ENCODE measurements at places on chromosomes 16 and 17. TPM values are rescaled to one million over a fixed set of nuclear protein-coding genes. Genes with fewer than 3 reads are reported as not detected.

The TBX4 gene
- 0.10 TPM for polyA plus RNA-seq

The EDC4 gene
- 59.7 TPM for polyA plus RNA-seq

The BCAR1 gene
- polyA plus RNA-seq, result 58.6 TPM

The HP gene
- polyA plus RNA-seq, result 0.73 TPM

The ITGAD gene
- 0.03 TPM for polyA plus RNA-seq

The TSPAN10 gene
- polyA plus RNA-seq, result 1.2 TPM

The CCDC137 gene
- 19.5 TPM for polyA plus RNA-seq

The UTS2R gene
- 0.04 TPM for polyA plus RNA-seq

The CISD3 gene
- 47.7 TPM for polyA plus RNA-seq

The KRTAP3-1 gene
- not detected for polyA plus RNA-seq

The ADAT1 gene
- polyA plus RNA-seq, result 31.7 TPM

The PLA2G15 gene
- polyA plus RNA-seq, result 18.7 TPM

The SPEM1 gene
- not detected for polyA plus RNA-seq

GRCh38 chr17:73069841-73070240 is 22.6 kb downstream of the SLC39A11 start:
- no peak for DNase-seq

DNA sequence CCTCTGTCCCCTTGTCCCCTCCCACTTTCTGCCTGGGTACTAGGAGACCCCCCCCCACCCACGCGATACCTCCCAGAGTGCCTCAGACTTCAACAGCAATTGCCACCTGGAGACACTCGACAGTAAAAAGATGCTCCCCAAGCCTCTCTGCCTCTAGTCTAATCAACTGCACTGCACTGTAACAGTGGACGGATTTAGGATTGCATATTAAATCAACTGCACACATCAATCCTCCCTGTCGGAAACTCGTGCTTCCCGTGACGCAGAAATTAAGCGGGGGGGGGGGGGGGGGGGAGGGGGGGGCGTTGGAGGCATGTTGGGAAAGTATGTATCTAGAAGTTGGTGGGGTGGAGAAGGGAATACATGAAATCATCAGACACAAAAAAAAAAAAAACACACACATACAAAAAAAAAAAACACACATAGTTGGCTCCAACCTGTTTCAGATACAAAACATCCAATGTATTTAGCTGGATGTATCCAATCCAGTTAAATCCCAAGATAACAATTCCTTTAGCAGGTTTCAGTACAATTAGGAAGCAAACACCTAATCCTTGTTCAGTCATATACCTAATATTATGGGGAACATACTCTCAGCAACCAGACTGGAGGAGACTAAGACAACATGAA is 29.7 kb downstream of the FAM222B start:
- no peak for DNase-seq

- no peak for DNase-seq
Observed at GRCh38 chr16:60137891-60138290, 1403.8 kb upstream of the GOT2 start.

GRCh38 chr17:35804658-35805192 is 4.6 kb upstream of the TAF15 start:
- DNase-seq, result peak; percentile 84

DNA sequence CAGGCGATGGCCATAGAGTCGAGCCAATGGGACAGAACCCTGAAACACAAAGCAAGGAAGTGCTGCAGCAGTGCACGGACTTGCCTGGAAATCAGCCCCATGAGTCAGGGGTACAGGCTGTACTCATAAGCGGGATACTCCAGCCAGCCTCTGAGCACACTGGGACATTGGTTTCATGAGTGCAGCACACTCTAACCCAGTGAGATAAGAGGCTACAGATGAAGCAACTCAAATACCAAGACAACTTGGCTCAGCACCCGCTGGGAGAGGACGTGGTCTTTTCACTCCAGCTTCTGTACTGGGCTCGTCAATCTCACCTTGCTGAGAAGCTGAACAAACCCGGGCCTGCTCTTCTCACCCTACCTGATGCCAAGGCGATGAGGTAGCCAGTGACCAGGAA is 98.2 kb downstream of the AXIN2 start:
- no peak for DNase-seq

GRCh38 chr17:33475594-33475993 is 182.5 kb upstream of the ASIC2 start:
- no peak for DNase-seq

DNA sequence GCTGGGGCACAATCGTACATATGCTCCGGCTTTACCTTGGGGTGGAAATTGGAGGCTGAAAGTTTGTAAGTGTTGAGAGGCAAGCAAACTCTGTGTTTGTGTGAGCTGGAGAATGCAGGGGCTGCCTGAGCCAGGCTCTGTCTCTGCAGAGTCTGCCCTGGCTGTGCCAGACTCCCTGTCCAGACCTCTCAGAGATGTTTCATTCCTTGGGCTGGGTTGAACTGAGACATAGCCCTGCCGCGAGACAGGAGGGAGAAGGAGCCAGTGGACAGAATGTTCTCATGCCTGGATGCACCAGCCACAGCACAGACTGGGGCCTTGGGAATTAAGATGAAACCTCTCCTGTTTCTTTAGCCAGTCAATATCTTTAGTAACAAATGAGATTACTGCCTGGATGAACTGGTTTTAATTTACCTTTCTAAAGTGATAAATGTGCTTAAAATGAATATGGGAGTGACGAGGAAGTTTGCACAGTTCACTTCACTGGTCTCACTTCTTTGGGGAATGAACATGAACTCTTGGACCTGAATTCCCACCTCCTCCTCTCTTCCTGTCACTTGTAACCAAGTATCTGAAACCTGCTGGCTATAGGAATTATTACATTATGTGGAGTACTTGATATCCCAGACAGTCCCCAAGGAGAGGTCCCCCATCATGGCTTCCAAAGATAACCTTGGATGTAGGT is 40.1 kb downstream of the YPEL2 start:
- DNase-seq, result no peak

DNA sequence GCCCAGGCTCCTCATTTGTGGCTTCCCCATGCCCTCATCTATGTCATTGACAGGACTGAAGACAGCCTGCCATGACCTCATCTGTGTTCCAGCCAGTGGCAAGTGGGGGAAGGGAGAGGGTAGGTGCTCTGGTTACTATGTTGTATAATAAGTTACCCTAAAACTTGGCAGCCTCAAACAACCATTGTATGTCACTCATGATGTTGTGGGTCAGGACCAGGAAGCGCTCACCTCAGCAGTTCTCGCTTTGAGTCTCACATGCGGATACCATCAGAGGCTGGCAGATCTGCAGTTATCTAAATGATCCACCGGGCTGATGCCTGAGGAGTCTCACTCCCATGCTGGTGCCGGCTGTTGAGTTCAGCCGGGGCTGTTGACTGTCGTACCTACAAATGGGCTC is 89.0 kb upstream of the TMEM97 start:
- no peak for DNase-seq

DNA sequence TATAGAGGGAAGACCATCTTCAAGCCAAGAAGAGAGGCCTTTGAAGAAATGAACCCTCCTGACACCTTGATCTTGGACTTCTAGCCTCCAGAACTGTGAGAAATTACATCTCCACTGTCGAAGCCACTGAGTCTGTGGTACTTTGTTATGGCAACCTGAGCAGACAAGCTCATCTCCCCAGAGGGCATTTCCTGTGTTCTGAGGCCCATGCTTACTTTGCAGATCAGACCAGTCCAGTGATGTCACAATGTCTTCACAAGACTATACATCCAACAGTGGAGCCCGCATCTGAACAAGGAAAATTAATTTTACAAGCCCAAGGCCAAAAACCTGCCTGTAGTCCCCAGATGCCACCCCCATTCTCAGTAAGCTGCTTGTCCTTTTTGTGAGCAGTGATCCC is 14.8 kb upstream of the C17orf113 start:
- no peak for DNase-seq

DNA sequence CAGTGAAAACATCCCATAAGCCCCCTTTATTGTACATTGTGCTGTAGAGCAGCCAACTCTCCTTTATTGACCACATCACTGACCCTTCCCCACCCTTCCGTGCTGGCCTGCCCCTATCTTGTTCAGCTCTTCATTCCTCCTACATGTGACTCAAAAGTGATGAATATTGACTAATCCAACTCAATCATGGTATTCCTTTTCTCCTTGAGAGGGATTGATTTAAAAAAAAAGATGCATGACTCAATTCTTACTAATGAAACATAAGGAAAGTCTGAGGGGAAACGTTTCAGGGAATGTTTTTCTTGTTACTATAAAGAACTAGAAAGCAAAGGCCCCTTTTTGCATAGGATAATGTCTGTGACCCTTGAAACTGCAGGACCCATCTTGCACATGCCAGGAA is 125.2 kb upstream of the SOX9 start:
- no peak for DNase-seq

- peak; percentile 82 for DNase-seq
Observed at GRCh38 chr16:351804-352520, 561 bp downstream of the AXIN1 start.

GRCh38 chr16:67897231-67897630 is 4.2 kb downstream of the PSKH1 start:
- DNase-seq, result no peak

DNA sequence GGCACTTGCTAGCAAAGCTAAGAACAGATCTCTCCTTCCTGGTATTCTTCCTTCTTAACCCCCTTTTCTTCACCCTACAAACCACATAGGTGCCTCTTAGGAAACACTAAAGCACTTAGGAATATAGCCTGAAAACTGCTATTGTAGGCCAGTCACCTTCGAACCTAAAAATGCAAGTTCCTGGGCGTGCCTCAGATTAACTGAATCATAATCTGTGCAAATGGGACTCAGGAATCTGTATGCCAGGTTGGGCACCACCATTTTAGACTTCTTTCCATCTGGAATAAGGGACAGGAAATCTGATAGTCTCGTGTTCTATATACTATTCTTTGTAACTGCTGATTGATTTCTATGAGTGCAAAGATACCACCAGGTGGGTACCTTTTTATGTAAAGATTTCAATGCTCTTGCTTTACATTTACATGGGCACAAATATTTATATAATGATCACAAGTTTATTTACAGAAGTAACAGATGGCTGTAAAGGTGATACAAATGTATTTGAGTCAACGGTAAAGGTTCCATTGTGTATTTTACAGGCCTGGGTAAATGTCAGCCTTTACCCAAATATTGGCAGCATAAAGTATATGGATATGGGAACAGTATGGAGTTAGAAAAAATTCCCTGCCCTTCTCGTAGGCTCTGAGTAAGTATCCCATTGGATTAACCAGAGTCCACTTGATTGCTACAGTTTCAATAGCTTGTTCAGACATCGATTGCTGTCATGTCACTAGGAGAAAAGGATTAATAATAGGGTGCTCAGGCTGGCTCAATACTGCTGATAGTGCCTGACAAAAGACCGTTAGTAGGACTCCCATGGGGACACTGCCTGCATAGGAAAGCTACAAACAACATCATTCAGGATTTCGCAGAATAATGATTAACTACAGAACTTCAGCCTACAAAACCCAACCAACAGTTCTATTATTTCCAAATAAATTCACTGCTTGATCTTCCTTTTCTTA is 124.7 kb downstream of the SNX11 start:
- DNase-seq, result no peak

- DNase-seq, result no peak
Observed at GRCh38 chr17:61048376-61049106, 351.1 kb upstream of the TBX2 start.

- DNase-seq, result no peak
Observed at GRCh38 chr17:79657036-79657435, 46.2 kb upstream of the RBFOX3 start.

- DNase-seq, result no peak
Observed at GRCh38 chr17:15238057-15238456, 27.1 kb downstream of the PMP22 start.

GRCh38 chr17:64036198-64036922 is 15.9 kb upstream of the ICAM2 start:
- DNase-seq, result no peak

DNA sequence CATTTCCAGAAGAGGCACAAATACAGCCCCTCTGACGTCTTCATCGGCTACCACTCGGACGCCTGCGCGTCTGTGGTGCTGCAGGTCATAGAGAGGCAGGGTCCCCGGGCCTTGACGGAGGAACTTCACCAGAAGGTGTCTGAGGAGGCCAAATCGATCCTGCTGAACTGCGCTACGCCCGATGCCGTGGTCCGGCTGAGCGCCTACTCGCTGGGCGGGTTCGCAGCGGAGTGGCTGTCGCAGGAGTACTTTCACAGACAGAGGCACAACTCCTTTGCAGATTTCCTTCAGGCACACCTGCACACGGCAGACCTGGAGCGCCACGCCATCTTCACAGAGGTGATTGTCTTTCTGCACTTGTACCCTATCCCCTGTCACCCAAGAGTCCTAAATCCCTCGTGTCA is 67.0 kb upstream of the ENDOV start:
- DNase-seq, result no peak

GRCh38 chr17:77072670-77073069 is 68.1 kb upstream of the SEC14L1 start:
- no peak for DNase-seq

GRCh38 chr16:89589241-89589926 is 13.8 kb downstream of the CPNE7 start:
- no peak for DNase-seq

- peak; percentile 65 for DNase-seq
Observed at GRCh38 chr17:76270770-76271668, 5.9 kb downstream of the UBALD2 start.

DNA sequence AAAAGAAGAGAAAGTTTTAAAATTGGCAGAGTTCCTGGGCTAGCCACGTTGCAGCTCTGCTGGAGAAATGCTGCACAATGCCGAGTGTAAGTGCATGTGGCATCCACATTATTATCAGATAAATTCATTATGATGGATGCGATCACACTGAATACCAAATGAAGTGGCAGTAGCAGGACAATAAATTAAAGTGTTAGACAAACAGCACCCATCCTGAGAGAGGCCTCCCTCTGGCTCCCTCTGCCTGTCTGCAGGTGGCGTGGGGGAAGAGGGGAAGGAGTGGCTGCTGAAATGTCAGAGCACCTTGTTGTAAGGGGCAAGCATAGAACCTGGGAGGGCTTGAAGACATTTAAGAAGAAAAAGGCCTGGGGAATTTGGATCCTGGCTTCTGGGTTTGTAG is 324.1 kb downstream of the HAPSTR1 start:
- DNase-seq, result no peak
